ENCODE measurements at places on chromosomes 13 and 19.

GRCh38 chr13:109384491-109385241 is 401.7 kb downstream of the IRS2 start:
- DNase-seq = no peak

DNA sequence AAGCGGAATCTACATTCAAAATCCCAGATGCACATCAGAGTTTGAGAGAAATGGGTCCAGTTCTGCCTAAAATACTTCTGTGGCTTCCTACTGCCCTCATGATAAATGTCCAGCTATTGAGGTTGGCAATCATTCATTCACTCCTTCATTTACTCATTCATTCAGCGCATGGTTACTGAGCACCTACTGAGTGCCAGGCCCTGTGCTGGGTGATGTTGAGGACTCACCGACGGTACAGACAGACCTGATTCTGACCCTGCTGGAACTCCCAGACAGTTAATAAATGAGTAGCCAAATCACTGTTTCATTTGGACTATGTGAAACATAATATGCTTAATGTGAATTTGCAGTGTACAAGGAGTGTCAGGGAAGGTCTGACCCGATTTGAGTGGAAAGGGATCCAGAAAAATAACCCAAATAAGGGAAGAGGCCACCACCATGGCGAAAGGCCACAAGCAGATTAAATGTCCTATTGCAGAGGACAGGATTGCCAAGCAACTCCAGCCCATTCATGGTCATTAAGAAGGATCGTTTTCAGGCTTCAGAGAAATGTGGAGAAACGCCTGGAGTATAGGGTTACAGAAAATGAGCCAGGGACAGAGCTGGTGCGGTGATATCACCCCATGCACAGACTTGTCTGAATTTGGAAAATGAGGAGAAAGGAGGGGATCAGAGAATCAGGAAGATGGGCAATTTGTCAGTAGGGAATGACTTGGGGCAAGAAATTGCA is 20.5 kb downstream of the DYRK1B start:
- DNase-seq = no peak

GRCh38 chr13:94622344-94622743 is 20.7 kb downstream of the GPR180 start:
- DNase-seq = no peak

DNA sequence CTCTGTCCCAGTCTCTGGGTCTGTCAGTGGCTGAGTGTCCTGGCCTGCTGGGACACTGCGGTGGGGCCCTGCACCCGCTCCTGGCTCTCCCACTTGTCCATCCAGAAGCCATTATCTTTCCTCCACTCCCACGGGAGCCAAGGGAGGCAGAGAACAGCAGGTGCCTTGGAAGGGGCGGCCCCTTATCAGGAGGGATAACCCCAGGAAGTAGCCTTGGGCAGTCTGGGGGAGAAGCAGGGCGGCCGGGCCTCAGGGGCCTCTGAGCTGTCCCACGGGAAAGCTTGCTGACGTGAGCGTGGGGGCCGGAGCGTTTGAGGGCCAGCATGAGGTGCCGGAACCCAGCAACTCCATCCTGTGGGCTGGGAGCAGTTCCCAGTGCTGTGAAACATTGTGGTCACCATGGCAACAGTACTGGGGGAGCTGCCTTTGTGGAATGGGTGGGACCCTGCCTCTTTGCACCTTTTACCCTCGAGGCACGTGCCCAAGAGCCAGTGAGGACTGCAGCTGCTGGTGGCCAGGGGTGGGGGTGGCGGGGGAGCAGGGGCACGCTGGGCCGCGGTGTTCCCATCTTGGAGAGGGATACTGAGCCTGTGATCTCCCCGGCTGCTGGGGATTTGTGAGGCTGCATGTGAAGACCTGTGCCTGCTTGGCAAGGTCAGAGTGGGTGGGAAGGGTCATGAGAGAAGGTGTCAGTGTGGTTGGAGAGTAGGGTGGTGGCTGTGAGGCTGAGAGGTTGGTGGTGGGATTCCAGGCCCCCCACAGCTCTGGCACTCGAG is 20.9 kb downstream of the KLHL26 start:
- no peak for DNase-seq

DNA sequence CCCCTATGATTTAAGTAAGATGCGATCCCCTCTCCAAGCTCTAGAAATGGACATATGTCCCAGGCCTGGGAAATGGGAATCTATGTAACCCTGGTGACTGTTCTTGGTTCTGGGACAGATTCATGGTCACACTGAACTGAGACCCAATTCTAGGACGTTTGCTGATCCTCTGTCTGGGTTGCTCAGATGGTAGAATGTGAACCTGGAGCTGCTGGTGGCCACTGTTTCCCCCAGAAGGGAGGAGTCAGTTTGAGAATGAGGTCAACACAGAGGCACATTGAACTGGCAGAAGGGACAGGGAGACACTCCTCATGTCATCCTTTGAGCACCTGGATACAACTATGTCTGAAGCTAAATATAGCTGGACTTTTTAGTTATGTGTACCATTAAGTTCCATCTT is 29.1 kb downstream of the FAM187B start:
- DNase-seq = no peak

GRCh38 chr19:54191811-54192453 is 824 bp downstream of the TSEN34 start:
- DNase-seq = no peak

DNA sequence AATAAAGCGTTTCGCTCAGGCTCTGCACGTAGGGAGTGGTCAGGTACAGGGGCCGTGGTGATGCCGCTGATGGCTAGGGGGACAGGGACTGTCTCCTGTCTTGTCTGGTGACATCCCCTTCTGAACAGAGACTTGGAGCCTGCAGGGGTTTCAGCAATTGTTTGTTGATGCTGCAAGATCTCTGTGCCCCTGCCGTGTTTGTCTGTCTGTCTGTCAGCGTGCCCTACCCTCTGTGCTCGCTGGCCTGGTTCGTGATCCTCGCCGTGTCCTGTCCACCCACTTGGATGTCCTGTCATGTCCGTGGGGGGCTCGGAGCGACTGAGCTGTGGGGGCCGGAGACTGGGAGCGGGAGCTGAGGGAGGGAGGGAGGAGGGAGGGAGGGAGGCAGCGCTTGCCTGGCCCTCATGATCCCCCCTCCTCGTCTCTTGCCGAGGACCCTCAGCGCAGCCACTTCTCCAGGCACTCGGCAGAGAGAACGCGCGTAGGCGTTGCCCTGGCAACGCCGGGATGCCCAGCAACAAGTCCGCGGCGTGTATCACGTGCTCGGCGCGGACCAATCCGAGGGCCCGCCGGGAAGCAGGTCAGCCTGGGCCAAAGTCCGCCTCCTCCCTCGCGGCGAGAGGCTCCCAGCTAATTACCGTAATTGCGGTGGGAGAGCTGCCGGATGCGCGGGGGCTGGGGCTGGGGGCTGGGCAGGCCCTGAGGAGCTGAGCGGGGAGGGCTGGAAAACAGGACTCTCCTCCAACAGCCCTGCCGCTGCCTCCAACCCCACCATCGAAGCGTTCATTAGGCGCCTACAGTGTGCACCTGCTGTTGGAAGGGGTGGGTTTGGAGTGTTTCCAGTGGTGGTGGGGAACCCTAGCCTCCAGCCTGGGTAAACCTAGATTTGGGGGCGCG is 31.9 kb upstream of the FEM1A start:
- no peak for DNase-seq

GRCh38 chr13:81602241-81602640 is 1261.3 kb upstream of the SPRY2 start:
- DNase-seq = no peak

GRCh38 chr13:45300190-45300985 is 40.6 kb downstream of the TPT1 start:
- no peak for DNase-seq

GRCh38 chr13:110246530-110246929 is 60.4 kb downstream of the COL4A1 start:
- DNase-seq = no peak

GRCh38 chr13:22776394-22777186 is 404.2 kb upstream of the SGCG start:
- no peak for DNase-seq

GRCh38 chr13:24281188-24282008 is 28.0 kb upstream of the C1QTNF9 start:
- DNase-seq = no peak

GRCh38 chr19:6238256-6238642 is 41.5 kb downstream of the MLLT1 start:
- no peak for DNase-seq

- DNase-seq = no peak
These were observed 369.7 kb downstream of the COG6 start for GRCh38 chr13:40024967-40025714.

DNA sequence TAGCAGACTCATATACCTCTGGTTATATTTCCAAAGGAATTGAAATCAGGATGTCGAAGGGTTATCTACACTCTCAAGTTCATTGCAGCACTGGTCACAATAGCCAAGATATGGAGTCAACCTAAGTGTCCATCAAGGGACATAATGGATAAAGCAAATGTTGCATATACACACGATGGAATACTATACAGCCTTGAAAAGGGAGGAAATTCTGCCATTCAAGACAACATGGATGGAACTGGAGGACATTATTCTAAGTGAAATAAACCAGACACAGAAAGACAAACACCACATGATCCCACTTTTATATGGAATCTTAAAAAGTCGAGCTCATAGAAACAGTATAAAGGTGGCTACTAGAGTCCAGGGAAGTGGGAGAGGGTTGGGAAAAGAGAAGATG is 13.6 kb upstream of the ERCC1 start:
- no peak for DNase-seq

DNA sequence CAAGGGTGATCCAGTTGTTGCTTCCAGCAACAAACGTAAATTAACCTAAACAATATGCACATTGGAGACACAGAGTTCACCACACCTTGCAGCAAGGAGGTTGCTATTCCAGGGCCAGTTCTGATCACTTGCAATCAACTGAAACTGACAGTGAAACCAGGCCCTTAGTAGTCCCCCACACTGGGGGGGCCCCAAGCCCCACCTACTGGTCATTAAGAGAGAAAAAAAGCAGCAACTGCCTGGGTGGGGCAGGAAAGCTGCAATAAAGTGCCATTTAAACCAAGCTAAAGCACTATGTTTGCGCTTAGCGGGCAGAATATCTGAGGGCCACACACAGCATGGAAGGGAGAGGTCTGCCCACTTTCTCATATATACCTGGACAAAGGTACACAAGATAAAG is 51.5 kb downstream of the ATP7B start:
- DNase-seq = no peak

DNA sequence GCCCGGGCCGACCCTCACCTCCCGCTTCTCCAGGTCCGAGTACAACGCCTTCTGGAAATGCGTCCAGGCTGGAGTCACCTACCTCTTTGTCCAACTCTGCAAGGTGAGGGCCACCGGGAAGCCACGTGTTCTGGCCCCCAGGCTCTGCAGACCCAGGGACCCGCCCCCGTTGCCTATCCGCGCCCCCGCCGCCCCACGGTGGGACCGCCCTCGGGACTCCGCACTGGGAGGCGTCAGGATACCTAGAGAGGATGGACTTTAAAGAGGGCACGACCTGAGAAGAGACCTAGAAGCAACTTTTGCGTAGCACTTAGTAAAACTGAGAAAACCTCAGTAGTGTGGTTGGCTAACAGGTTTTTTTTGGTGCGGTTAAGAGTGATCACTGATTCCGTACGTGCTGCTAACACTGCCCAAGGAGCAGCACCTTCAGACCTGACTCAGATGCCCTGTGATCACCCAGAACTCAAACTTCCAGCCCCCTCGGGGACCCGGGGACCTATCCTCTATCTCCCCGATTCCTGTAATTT is 492 bp downstream of the TMEM147 start:
- DNase-seq = peak; percentile 18

GRCh38 chr19:51119101-51119500 is 5.6 kb upstream of the SIGLEC9 start:
- DNase-seq = no peak

GRCh38 chr19:49932731-49933131 is 3.4 kb upstream of the NUP62 start:
- no peak for DNase-seq
